DMS53 (cell line): ENCODE measurements at places on chromosomes 7 and 10.

GRCh38 chr10:1525354-1526162, 211.8 kb downstream of the ADARB2 start:
- DNase-seq: no peak

DNA sequence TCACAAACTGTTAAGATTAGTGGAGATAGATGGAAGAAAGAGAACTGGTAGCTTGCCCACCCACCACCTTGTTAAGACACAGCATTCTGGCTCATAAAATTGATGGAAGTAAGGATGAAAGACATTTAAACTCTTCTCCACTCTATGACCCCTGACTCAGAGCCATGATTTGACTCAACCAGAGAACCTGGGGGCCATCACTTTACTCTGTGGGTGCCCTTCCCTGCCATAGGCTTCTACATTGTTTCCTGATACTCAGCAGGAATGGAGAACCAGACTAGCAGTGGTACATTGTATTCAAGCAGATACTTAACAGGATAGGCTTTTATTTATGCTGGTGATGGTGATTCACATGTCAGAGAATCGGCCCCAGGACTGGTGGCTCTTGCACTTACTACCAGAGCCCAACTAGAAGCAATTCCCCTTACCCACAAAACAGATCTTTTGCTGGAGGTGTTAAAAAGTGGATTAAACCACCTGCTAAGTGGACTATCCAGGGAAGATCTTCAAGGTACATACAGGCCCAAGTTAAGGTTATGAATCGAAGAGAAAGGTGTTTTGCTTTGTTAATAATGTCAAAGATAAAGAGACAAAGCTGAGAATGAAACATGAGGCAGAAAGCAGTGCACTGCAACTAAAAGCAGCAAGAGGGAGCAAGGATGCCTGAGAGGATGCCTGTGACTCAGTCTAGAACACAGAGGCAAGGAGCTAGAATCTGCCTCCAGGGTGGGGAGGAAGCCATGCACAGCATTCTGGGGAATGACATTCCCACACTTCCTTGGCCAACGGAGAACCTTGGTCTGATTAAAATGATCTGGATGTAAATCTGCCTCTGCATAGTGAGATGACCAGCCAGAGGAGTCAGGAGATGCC, 36.0 kb upstream of the GLI3 start:
- peak; percentile 21 for DNase-seq

- DNase-seq: no peak
These were observed at the start of gene TMEM139 for GRCh38 chr7:143284591-143285469. TSS of gene TMEM139 (plus strand) at chr7:143284958. CDS start at chr7:143285958, 1,000 bp downstream.

- DNase-seq: peak; percentile 12
These were observed 49.8 kb downstream of the PODXL start for GRCh38 chr7:131506597-131506996.

DNA sequence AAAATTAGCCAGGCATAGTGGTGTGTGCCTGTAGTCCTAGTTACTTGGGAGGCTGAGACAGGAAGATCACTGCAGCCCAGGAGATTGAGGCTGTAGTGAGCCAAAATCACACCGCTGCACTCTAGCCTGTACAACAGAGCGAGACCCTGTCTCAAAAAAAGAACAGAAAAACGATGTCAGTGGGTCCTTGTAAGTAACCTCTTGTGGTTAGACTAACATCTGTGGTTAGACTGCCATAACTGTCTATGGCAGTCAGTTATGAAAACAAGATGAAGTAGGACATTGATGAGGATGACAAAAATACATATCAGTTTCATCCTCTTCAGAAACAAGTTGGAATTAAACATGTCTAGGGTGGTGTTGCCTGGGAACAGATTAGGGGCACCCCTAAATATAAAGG, 53.3 kb downstream of the AKAP9 start:
- no peak for DNase-seq

- DNase-seq: no peak
These were observed 68.8 kb upstream of the DNAJB6 start for GRCh38 chr7:157267956-157268355.

DNA sequence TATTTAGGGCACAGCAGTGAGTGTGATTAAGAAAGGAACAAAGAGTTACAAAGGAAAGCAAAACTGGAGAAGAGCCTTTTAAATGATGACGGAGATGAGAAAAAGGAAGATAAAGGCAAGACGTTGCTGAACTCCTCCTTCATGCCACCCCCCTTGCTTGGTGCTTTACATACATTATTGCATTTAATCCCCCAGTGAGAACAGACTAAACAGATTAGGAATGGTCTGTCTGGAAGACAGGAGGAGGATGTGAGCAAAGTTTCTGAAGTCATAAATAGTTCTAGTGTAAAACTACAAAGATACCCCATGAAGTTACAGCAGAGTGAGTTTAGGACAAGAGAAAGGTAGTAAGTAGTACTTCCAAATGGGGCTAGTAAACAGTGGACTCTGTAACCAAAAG, 113.5 kb downstream of the PLCE1 start:
- no peak for DNase-seq

GRCh38 chr10:60003651-60004523, 97.5 kb upstream of the CCDC6 start:
- no peak for DNase-seq

- peak; percentile 76 for DNase-seq
These were observed 3.5 kb upstream of the GNGT1 start for GRCh38 chr7:93902777-93903423.

GRCh38 chr10:36676756-36677430, 448.5 kb upstream of the ANKRD30A start:
- DNase-seq: no peak

GRCh38 chr10:68096913-68097516, 12.3 kb upstream of the MYPN start:
- peak; percentile 67 for DNase-seq

GRCh38 chr7:16417906-16418305, 3.4 kb downstream of the CRPPA start:
- DNase-seq: peak; percentile 16

GRCh38 chr10:14524691-14525324, 194.1 kb upstream of the FRMD4A start:
- DNase-seq: no peak

- no peak for DNase-seq
These were observed 4.3 kb downstream of the SNX8 start for GRCh38 chr7:2309889-2310331.

DNA sequence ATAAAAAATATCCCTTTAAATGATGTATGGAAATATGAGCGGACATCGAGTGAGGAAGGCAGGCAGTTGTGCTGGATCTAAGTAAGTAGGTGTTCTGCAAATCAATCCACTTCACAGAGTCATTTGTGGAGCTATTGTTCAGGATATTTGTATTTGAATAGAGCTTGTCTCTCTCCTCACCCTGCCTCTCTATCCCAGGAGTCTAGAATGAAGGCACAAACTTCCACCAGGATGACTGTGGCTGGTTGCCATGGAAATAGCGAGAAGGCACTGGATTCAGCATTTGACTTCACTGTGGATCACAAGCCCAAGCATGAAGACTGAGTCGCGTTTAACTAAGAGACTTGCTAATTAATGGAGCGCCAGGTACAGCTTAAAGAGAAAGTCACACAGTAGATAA, 53.2 kb downstream of the NPY start:
- DNase-seq: no peak

- DNase-seq: peak; percentile 46
These were observed 37.7 kb downstream of the MTURN start for GRCh38 chr7:30172451-30172850.

DNA sequence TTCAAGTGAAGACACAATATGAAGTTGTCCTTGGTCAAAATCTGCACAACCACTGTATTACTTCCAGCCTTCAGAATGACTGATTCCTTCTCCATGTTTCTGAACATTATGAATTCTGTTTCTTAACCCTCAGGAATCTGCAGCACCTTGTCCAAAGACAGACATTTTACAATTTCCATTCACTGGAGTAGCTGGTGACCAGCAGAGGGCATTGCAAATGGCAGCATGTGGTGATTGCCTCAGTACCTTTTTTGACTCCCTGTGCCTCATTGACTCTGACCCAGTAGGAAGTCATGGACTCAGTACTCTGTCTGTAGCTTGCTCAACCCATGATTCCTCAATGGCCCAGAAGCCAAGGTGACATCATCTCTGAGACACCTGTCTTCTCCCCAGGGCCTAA, 879 bp upstream of the VPS41 start:
- peak; percentile 16 for DNase-seq

DNA sequence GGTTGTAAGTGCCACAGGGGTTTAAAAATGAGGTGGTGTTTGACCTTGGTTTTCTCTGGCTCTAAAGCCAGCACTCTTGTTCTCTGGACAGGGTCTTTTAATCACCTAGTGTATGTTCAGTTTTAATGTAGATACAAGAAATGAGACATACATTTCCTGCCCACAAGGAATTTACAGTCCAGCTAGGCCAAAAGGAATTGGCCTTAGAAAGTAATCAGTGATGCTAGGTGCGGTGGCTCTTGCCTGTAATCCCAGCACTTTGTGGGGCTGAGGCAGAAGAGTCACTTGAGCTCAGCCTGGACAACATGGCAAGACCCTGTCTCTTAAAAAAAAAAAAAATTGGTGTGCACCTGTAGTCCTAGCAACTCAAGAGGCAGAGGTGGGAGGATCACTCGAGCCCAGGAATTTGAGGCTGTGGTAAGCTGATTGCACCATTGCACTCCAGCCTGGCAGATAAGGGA, 100.2 kb downstream of the LRMDA start:
- no peak for DNase-seq

DNA sequence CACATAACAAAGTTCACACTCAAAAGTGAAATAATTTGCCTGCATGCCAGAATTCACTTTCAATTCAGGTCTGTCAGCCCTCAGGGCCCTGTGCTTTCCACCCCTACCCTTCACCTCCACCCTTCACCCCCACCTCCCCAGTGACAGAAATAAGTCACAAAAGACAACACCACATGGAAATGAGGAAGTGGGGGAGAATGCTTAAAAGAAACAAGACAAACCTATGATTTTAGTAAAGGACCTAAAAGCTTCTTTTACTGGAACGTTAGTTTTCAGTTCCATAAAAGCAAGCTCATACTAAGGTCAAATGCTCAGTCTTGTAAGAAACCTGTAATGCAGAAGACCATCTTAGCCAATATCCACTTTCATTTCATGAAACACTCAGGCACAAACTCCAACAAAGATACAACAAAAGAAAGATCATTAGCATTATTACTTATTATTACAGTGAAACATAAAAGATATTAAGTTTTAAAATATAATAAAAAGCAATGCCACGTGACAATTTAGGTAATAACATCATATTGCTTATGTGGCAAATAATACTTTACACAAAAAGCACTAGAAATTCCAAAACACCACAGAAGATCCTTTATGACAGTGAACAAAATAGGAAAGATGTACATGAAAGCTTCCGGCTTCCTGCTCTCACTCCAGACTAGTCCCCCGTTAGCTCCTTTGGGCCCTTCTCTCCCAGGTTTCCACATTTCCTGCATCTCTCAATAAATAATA, 112.1 kb downstream of the LMBR1 start:
- DNase-seq: no peak

- DNase-seq: no peak
These were observed 26.8 kb downstream of the FAM133B start for GRCh38 chr7:92563345-92563744.

GRCh38 chr7:142025896-142026295, 30.2 kb downstream of the MGAM start:
- no peak for DNase-seq

GRCh38 chr10:74231375-74231774, 80.4 kb downstream of the ADK start:
- DNase-seq: no peak
